ENCODE measurements at places on chromosomes 6 and 20.

DNA sequence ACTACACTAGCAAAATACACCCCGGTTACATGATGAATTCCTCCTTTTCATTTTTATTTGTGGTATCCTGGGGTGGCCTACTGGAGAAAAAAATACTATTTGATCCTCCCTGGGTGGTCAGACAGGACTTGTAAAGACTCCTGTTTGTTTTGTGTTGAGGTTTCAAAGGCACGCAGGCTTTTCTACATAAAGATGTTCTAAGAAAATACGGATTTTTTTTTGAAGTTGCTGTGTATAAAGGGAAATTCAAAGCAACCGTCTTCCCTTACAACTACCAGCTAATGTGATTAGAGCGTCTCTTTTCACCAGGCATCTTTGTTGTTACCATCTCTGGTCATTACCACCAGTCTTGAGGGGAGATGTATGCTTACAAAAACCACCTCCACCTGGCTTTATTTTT, 187.1 kb downstream of the SOX4 start:
- no peak for DNase-seq

- DNase-seq = no peak
Observed at GRCh38 chr6:36969988-36970891, 15.7 kb downstream of the PI16 start.

GRCh38 chr20:45402946-45403345, 5.1 kb upstream of the DBNDD2 start:
- DNase-seq = no peak

- no peak for DNase-seq
Observed at GRCh38 chr20:31759836-31760518, 20.9 kb downstream of the TPX2 start.

- no peak for DNase-seq
Observed at GRCh38 chr6:36769676-36770499, 69.4 kb downstream of the CPNE5 start.

Measured in activated CD4-positive, CD25-positive, alpha-beta regulatory T cell (primary cell).